ENCODE measurements at places on chromosomes 11 and 22.

DNA sequence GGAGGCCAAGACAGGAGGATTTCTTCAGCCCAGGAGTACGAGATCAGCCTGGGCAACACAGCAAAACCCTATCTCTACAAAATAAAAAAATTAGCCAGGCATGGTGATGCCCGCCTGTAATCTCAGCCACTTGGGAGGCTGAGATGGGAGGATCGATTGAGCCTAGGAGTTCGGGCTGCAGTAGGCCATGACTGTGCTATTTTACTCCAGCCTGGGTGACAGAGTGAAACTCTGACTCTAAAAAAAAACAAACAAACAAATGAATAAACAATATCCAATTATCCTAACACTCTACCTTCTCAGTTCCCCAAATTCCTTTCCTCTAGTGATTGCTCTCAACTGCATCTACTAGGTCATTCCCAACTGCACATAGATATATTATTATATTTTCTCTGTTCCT lies 5.4 kb downstream of the NUP160 start:
- DNase-seq = no peak

DNA sequence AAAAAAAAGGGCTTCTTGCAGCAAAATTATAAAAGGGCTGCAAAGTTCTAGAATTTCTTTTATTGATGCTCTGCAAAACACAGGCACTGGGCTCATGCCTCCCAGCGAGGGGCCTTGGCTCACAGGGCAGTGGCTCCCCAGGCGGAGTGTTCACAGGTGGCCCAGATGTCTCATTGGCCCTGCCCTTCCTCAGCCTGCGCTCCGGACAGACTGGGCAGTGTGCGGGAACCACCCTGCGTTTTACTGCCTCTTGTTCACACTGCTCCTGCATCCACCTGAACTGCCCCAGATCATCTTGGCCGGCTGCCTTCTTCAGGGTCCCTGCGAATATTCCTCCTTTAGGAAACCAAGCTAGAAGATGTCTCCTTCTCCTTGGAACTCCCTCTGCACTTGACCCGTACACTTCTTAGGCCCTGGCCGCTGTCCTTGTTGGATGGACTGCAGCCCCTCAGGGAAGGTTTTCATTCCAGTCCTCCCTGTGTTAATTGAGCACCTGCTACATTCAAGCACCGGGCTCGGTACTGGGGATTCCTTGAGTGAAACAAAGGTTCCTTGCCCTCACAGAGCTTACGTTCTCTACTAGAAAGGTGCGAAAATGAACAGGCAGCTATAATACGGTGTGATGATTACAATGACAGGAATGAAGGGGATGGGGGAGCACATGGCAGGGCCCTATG lies 4.5 kb downstream of the TUBA8 start:
- DNase-seq = no peak

DNA sequence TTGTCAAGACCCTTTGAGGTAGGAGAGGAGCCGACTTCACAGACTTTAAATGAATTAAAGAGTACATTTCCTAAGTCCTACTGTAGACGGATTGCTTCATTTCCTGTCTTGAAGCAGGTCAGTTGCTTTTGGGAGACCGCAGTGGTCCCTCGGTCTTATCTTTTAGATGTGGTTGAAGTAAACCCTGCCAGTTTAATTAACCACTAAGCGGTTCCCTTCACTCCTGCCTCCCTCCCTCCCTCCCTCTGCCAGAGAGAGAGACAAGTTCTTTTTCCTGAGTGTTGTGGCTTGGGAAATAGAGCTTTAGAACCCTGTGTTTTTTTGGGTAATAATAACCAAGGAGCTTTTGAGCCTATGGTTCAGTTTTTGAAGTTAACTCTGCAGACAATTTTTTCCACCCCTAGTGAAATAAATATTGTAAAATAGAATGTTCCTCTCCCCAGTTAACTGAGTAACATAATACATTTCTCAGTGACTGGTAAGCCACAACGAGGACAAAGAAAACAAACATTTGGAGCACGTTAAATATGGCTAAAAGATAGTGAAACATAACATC lies 147.5 kb downstream of the LDLRAD3 start:
- no peak for DNase-seq

- DNase-seq = peak; percentile 69
These were observed 47.1 kb downstream of the ADM start for GRCh38 chr11:10351765-10352641.

DNA sequence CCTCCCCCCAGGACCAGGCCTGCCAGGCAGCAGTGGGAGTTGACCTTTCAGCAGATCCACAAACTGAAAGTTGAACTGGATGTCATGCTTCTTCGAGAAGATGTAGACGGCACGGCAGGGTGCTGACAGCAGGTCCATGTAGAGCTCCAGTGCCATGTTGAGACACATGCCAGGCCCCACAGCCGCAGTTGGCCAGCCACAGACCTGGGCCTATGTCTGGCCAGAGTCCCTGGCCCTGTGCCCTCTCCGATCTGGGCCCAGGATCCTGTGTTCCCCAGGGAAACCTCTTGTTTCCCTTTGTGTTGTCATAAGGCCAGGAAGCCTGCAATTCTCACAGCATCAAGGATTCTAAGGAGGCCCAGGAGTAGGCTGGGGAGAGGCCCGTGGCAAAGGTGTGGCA lies at the start of gene GSTT4:
GSTT4 (minus strand) TSS at position 253 of the 400 bp plus-strand sequence; CDS start at position 156, 97 bp downstream.
- no peak for DNase-seq

DNA sequence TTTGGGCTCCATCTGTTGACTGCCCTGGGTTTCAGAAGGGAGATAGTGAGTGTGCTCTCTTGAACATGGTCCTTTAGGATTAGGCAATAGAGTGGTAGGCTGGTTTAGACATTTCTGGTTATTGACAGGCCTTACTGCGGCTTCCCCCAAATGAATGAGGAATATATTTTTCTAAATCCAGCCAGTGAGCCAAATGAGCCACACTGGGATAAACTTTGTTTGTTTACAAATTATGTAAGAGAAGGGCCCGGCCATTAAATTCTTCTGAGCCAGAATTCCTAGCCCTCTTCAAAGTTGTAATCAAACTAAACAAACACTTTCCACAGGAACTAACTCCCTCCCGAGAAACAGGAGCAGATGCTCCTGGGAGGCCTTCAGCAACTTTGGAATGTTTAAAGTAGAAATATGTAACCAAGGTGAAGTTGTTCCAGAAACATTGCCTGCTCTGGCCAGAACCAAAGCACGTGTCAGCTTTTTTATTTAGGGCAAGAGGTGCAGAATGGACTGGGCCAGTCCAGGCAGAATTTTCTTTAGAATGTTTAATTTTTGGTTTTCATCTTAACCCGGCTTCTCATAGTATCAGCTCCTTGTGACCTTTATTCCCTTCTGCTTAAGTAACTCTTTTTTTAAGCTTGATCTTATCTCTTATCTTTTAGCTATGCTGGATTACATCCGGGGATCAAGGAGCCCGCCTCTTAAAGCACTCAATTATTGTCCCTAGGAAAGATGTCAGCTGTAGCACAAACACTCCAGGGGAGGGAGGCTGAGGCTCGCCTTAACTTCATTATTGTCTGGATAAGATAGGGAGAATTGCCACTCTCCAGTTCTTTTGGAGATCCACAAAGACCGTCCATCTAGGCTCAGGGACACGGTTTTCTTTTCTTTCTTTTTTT lies 28.7 kb downstream of the ZNRF3 start:
- no peak for DNase-seq

GRCh38 chr11:65637794-65638419 lies at the start of gene SIPA1:
Gene SIPA1, plus strand, starts transcription at chr11:65638101. Its CDS starts 2,821 bp downstream, at chr11:65640922.
- peak; percentile 91 for DNase-seq

DNA sequence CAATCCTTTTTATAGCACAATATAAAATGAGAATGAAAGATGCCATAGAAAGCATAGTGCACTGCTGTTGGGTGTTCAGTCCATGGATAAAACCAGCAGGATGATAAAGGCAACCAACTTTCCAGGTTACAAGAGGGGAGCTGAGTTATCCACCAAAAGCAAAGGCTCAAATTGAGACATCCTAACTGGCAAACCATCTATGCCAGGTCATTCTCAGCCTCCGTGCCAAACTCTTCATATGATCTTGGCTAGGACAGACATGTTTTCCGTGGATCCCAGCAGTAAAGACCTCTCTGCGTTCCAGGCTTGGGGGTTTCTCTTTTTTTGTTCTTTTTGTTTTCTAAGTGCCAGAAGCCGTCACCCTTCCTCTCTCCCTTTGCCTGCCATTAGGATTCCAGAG lies 7.3 kb upstream of the APOA1 start:
- DNase-seq = no peak

- no peak for DNase-seq
These were observed 2.9 kb downstream of the SRPRA start for GRCh38 chr11:126265811-126266210.

DNA sequence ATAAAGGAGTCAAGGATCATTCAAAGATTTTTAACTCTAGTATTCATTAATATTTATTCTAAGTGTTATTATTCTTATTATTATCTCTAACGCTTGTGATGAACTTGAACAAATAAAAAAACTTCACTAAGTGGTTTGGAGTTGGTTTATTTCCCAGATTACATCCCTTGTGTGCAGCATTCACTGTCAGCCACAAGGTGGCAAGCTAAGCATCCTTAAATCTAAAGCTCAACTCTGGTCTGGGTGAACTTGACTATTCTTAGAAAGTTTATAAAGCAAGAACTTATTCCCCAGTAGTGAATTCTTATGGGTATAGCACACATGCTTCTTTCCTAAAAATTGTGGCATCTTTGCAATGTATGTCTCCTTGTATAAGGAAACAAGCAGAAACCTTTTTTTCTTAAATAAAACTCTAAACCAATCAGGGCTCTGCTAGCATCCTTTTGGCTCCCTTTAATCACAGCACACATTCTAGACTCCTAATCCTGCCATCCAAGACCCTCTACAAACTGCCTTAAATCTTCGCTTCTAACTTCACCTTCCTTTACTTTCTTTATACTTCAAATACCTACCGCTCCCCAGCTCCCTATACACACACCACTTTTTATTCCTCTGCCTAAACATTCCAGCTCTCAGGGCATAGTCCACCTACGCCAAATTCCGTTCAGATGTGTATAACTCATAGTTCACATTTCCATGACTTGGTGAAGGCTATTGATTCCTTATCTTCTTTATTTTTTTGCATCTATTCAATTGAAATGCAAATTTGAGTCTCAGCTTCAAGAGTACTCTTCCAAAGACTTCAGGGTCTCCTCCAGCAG lies 1068.8 kb downstream of the DLG2 start:
- DNase-seq = no peak

GRCh38 chr11:17770917-17771316 lies 36.3 kb downstream of the KCNC1 start:
- no peak for DNase-seq

DNA sequence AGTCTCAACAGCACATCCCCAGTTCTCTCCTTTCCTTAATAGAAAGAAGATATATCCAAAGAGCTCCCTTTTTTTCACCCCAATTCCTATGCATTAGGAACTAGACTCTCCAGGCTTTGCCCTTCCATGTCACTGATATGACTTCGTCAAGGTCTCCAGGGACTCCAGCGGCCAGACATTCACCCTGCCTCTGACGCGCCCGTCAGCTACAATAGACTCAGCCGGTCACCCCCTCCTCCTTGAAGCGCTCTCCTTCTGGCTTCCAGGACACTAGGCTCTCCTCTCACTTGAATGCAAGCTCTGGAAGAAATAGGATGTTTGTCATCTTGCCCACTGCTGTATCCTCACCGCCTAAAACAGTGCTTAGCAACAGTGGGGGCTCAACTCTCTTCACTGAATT lies 14.9 kb upstream of the ELFN2 start:
- no peak for DNase-seq

GRCh38 chr22:43882122-43882767 lies 9.6 kb downstream of the PNPLA5 start:
- DNase-seq = no peak

GRCh38 chr11:97092823-97093222 lies 703.0 kb downstream of the JRKL start:
- DNase-seq = no peak

- DNase-seq = no peak
These were observed 20.4 kb downstream of the RSPH14 start for GRCh38 chr22:23121424-23121823.

GRCh38 chr22:20245577-20246367 lies 22.3 kb downstream of the RTN4R start:
- peak; percentile 64 for DNase-seq

GRCh38 chr11:48074425-48075181 lies 94.2 kb downstream of the PTPRJ start:
- DNase-seq = no peak

GRCh38 chr22:29473001-29473400 lies 7.0 kb upstream of the NEFH start:
- no peak for DNase-seq

DNA sequence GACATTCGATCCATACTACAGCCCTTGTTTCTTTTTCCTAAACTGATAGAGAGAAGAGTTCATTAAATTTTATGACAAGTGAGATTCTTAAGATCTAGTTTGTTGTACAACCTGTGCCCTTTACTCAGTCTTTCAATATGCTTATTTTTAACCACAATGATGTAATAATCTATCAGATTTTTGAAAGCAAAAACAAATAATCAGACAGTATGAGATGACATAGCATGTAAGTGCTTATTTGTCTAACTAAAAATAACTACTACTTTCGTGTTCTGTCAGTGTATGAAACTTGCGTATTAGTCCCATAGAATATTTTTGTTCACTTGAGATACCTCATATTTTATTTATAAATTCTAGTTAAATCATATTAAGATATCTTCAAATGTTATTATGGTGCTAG lies 33.2 kb downstream of the RAB39A start:
- no peak for DNase-seq

GRCh38 chr22:50530580-50530876 lies 716 bp upstream of the TYMP start:
- no peak for DNase-seq

GRCh38 chr11:17918049-17918605 lies 94.7 kb downstream of the SERGEF start:
- no peak for DNase-seq

DNA sequence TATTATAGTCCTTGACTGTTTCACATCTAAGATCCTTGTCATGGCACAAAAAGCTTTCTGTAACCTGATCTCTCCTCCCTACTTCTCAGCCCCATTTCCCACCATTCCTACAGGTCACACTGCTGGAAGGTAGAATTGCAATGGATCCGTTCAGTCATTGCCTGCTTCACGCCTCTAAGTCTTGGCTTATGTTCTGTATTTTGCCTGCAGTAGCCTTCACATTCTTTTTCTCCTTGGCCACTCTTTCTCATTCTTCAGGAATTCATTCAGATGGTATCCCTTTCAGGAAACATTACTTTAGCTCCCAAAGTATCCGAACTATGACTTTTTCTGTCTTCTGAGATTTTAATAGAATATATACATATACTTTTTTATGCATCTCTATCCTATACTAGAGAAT lies 731.5 kb downstream of the NTM start:
- DNase-seq = no peak

DNA sequence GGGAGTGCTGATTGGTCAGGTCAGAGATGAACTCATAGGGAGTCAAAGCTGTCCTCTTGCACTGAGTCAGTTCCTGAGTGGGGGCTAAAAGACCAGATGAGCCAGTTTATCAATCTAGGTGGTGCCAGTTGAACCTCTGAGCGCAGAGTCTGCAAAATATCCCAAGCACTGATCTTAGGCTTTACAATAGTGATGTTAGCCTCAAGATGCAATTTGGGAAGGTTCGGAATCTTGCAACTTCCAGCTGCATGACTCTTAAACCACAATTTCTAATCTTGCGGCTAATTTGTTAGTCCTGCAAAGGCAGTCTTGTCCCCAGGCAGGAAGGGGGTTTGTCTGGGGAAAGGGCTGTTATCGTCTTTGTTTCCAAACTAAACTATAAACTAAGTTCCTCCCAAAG lies 92.3 kb upstream of the PARVA start:
- DNase-seq = no peak

- DNase-seq = peak; percentile 59
These were observed 317.8 kb downstream of the MIAT start for GRCh38 chr22:26974914-26975803.

Measured in ecto neural progenitor cell (in vitro differentiated cells).